ENCODE measurements at places on chromosomes 13 and 19.

GRCh38 chr13:32659736-32660135 lies 73.5 kb downstream of the PDS5B start:
- no peak for DNase-seq

- DNase-seq, result peak; percentile 81
Measured at GRCh38 chr19:28878862-28879566, 333.9 kb downstream of the UQCRFS1 start.

- no peak for DNase-seq
Measured at GRCh38 chr19:57210381-57210780, 19.1 kb downstream of the ZNF264 start.

- DNase-seq, result no peak
Measured at GRCh38 chr13:83151308-83151660, 731.0 kb downstream of the SLITRK1 start.

DNA sequence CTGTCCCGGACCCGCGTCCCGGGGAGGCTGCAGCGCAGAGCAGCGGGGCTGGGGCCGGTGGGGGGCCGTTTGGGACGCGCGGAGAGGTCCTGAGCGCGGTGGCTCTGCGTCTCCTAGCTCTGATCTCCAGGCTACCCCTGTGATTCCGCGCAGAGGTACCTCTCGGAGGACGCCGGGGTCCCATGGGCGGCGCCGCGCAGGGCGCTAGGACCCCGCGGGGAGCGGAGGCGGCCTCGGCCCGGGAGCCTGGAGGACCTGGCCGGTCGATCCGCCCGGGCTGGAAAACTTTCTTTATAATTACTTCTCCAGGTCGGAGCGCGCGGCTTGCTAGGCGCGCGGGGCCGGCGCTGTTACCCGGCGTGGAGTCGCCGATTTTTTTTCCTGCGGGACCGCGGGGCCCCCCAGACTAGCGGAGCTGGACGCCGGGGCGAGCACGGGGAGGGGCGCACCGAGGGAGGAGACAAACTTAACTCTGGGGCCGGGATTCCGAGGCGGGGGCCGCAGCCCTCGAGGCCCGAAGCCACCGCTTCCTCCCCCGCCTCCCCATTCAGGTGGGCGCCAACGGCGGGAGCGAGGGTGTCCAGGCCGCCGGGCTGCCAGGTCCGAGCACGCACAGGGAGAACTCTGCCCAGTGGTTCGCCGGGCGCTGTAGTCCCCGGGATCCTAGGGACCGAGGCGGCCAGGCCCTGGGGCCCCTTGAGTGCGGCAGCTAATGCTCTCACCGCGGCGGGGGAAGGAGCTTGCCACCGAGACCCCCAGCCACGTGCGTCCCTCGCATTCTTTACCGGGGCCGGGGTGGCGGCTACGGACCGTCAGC lies 848 bp upstream of the CEBPA start:
- no peak for DNase-seq

DNA sequence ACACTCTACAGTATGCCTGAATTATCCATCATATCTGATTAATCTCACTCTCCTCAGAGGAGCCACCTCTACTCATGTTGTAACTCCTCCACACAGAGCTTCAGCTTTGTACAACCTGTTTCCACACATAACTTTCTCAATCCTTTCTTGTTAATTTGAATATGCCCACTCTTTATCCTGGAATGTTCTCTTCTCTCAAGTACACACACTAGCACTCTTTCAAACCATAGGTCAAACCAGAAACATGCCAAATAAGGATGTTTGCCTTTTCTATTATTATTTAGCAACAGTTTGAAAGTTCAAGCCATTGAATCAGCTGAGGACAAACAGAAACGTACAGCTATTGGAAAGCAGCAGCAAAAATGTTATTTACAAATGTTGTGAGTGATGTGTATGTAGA lies 110.3 kb downstream of the MIPEP start:
- no peak for DNase-seq

- no peak for DNase-seq
Measured at GRCh38 chr19:29748996-29749849, 34.2 kb upstream of the C19orf12 start.

GRCh38 chr13:110236831-110237261 lies 70.1 kb downstream of the COL4A1 start:
- DNase-seq, result no peak

GRCh38 chr19:40610396-40611064 lies 9.4 kb downstream of the LTBP4 start:
- DNase-seq, result no peak

- DNase-seq, result peak; percentile 41
Measured at GRCh38 chr19:34120846-34121639, 51.3 kb upstream of the LSM14A start.

Measured in urothelium cell line (cell line).